ENCODE measurements at places on chromosomes 16 and 17.

GRCh38 chr17:74923538-74924249 lies 379 bp upstream of the OTOP2 start:
- peak; percentile 48 for DNase-seq

GRCh38 chr17:64256913-64257807 lies 5.9 kb downstream of the TEX2 start:
- DNase-seq: no peak

DNA sequence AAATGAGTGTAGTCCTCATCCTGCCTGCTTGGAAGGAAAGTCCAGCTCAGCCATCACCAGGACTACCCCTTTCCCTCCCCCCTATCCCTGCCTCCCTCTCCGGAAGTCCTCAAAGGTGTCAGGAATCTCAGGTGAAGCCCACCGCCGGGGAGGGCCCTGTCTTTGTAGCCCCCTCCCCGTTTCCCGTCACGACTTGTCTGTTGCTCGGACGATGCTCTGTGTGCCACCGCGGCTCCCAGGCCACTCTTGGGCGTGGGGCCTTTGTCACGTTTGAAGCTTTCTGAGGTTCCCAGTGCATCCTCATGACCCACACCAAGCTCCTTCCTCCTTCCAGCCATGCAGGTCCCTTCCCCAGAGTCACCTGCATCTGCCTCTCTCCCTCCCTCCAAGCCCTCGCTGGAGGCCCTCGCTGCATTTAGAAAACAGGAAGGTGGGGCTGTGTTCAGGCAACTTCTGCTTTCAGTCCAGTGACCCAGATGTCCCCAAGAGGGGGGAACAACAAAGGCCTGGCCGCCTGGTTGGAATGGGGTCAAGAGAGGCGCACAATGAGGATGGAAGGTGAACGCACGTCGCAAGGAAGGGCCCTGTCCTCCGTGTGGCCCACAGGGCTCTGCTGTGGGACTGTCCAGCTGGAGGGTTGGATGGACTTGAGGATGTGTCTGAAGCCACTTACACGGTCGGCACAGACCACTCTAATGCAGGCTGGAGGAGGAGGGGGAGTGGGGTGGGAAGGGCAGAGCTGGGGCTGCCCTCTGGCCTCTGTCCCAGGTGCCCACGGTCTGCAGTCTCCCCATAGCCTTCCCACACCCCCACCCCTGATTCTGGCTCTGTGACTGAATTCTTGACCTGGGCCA lies 59.9 kb downstream of the OR1D5 start:
- no peak for DNase-seq

- no peak for DNase-seq
Observed at GRCh38 chr17:76982408-76983074, 114.3 kb downstream of the MGAT5B start.

- no peak for DNase-seq
Observed at GRCh38 chr16:65244787-65245186, 122.9 kb upstream of the CDH11 start.

DNA sequence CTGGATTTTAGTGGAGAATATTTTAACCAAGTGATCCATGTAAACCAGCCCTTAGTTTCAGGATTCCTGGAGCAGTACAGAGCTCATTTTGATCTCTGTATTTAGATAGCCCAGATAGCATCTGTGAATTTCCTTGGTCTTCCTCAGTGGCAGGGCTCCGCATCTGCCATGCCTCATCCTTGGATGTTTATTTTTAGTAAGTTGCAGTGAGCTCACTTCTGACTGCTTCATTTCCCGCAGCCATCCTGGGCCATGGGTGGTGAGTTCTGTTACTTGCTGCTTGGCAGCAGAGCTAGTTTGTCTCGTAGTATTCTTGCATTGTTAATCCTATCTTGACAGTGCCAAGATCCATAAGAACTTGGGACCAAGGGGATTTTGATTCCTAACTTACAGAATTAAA lies 33.7 kb downstream of the IST1 start:
- no peak for DNase-seq

DNA sequence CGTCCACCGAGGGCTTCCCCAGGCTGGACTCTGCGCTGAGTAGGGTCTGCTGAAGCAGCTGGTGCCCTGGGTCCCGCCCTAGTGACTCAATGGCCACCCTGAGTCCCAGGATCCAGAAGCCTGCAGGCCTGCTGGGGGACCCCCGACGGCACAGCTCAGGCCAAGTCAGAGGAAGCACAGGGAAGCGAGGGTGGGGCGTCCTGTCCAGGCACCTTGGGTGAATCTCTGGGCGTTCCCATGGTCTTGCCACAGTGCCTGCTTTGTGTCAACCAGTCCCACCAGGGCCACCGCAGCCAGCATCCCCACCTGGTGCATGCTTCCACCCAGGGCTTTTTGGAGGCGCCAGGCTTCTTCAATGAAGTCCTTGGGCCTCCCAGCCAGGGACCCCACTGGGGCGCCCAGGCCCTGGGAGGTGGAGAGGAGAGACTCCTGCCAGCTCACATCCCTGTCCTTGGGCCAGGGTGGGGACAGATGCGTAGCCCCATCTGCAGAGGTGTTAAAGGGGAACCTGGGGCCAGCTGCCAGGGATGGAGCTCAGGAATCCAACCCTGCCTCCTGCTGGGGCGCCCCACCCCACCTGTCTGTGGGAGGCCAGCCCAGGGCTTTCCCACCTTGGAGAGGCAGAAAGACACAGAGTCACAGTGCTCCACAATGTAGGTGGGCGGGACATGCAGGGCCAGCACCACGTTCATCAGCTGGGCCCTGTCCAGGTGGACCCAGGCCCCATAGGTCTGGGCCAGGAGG lies 17.8 kb downstream of the TMEM235 start:
- DNase-seq: no peak

DNA sequence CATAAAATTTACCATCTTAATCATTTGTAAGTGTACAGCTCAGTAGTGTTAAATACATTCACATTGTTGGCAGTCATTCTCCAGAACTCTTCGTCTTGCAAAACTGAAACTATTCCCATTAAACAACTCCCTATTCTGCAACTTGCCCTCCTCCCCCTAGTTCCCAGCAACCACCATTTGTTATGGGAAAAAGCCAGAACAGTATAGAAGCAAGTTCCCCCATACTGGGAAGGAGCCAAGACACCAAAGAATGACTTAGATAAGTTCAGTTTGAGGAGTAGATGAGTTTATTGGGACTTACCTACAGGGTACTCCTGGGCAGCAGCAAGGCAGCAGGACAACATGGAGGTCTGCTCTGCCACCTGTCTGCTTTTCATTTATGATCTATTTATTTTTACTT lies 39.3 kb upstream of the TEKT1 start:
- DNase-seq: no peak

DNA sequence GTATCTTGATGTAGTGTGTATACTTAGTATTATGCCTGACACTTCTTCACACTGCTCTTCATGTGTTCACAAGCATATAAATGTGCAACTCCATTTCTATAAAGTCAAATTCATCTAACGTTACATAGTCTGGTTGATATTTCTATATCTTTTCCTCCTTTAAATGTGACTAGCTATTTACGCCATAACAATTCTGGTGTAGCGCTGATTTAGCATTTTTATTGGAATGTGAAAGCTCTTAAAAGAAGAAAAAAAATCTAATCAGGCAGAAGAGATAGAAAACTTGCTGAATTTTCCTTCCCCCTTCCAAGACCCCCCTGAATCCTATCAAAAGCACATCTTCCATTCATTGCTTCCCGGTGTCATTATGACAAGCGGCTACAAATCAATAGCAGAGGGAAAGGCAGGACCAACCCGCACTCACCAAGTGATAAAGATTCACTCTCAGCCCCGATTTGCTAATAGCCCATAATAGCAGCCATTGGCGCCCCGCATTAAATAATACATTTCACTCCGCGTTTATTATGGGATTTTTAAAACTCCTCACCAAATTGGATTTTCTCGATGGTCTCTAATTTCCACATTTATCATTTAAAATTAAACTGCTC lies 299.5 kb upstream of the PMFBP1 start:
- no peak for DNase-seq

DNA sequence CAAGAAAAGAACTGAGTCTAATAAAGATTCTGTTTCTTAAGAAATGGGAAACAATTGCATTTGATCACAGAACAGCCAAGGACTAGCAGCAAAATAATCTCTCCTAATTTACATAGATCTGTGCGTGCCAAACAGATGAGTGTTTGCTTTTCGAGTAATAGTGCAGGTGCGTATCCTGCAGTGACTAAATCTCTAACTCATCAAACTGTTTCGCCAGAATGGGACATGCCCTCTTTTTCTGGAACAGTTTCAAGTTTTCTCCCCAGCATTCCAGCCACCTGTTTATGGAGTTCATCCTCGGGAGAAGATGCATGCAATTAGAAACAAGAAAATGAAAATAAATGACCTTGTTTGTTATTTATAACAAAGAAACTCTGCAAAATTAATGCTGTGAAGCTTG lies 5.7 kb upstream of the TOX3 start:
- DNase-seq: no peak

- DNase-seq: peak; percentile 68
Observed at GRCh38 chr17:35947156-35947585, 3.7 kb upstream of the LYZL6 start.

DNA sequence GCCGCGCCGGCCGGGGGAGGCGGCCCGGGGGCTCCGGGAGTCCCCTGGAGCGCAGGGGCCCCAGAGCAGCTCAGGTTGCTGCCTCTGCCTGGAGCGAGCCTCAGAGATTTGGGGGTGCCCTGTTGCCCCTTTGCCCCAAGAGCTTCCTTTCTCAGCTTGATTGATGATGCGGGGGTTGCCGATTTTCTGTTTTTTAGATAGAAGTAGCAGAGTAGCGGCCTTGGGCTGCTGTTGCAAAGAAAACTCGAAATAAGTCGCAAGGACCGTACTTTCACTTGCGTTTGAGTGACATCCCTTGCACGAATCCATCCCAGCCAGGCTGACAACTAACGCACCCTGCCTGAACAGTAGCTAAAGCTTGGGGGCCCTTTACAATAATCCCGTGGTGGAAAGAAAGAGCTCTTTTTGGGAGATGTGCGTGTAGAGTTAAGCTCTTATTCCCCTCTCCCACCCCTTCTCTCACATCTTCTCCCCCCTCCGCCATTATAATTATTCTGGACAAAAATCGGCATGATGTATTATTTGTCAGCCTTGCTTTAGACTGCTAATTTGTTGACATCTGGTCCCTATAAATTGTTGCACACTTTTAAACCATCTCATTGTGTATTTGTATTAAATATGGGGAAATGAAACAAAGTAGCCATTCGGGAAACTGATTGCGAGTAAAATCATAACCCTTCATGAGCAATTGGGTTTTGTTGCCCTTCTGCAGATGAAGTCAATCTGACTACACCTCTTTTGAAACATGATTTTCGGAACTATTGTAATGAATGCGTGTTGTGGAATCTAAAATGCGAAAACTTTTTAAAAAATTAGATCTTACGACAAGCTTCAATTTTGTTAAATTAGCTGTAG lies 873 bp downstream of the USP10 start:
- DNase-seq: peak; percentile 27

DNA sequence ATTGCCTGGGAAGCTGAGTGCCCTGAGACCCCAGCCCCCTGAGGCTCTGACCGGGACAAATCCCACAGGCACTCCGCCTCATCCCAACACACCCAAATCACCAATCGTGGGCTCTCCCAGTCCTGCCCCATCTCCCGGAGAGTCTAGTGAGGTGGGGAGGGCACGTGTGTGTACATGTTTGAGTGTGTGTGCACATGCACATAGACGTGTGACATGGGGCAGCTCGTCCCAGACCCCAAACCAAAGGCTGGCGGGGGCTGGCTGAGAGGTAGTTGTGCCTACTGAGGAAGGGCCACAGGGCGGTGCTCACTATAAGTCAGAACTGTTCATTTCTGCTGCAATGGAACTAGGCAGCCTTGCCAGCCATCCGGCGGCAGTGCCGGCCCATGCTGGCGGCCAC lies 8.6 kb downstream of the SNAI3 start:
- DNase-seq: no peak

- DNase-seq: no peak
Observed at GRCh38 chr16:11572301-11572995, 14.3 kb downstream of the LITAF start.

- DNase-seq: no peak
Observed at GRCh38 chr17:44346064-44346844, 1.2 kb downstream of the GRN start.

DNA sequence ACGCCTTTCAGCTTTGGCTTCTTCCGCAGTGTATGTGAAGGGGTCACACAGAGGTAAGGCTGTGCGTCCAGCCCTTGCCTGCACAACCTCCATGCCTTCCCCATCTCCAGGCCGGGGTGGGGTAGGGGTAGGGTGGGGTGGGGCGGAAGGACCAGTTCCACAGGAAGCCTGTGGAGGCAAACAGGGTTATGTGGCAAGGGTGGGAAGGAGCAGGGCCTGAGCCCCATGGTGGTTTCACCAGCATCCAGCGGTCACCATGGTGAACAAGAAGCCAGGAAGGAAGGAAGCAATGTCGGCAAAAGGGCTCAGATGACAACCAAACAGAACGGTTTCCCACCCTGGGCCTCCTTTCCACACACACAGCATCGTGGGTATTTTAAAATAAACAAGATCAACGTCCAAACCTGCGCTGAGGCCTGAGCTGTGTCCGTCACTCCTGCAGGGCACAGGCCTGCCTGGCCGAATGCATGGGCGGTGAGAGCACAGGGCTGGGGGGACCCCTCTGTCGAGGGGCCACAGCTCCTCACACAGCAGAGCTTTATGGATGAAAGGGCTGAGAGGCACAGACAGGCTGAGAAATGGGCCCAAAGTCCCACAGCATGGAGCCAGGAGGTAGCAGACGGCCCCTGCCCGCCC lies 80.5 kb downstream of the ZNF778 start:
- DNase-seq: no peak

GRCh38 chr17:49061524-49061943 lies 64.3 kb downstream of the IGF2BP1 start:
- no peak for DNase-seq

DNA sequence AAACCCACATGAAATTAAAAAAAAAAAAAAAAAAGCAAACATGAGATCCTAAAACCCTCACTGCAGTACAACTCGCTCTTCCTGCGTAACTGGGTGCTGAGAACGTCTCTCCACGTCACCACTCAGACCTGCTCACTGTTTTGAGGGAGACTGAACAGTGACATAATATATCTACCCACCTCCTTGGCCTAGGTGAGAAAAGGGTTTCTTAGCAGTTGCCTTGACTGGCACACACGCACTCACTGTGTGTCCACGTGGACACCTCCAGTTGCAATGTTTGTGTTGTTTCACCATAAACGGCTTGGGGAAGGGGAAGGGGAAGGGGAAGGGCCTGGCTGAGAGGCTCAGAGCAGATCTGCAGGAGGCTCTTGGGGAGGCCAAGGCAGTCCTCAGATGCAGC lies 32.0 kb downstream of the FANCA start:
- DNase-seq: no peak
